ENCODE measurements at places on chromosomes 3 and 15.

DNA sequence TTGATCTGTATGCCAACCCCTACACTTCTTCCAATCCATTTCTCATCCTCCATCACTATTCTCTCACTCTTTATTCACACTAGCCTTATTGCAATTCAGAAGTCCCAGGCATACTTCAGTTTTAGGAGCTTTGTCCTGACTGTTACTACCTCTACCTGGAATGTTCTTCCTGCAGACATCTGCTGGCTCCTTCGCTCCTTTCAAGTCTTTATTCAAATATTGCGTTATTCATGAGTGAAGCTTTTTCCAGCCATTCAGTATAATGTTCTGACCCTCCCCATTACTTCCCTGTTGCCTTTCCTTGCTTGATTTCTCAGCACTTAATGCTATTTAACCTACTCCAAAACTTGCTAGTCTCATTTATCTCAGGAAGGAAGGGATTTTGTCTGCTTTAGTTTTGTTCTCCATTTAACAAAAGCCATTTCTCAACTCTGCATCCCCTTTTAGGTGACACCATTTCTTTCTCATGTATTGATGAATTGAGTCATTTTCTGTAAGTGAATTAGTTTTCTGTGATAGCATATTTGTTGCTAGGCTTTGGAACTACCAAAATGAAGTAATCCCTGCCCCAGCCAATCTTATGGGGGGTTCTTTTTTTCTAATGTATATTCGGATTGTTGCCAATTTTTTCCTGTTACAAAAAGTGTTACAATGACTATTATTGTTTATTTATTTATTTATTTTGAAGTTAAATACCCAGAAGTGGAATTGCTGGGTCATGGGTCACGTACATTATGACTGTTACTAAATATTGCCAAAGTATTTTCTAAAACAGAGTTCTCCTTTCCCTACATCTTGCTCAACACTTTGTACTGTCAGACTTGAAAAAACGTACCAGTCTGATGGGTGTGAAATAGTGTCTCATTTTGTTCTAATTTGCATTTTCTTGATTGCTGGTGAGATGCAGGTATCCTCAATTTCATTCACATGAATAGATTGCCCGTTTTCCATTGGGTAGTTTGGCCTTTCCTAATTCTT lies 9.4 kb downstream of the ATP11B start:
- no peak for DNase-seq

GRCh38 chr3:155611456-155611855 lies 133.4 kb downstream of the PLCH1 start:
- no peak for DNase-seq

GRCh38 chr15:99447497-99448371 lies 118.0 kb upstream of the MEF2A start:
- no peak for DNase-seq

DNA sequence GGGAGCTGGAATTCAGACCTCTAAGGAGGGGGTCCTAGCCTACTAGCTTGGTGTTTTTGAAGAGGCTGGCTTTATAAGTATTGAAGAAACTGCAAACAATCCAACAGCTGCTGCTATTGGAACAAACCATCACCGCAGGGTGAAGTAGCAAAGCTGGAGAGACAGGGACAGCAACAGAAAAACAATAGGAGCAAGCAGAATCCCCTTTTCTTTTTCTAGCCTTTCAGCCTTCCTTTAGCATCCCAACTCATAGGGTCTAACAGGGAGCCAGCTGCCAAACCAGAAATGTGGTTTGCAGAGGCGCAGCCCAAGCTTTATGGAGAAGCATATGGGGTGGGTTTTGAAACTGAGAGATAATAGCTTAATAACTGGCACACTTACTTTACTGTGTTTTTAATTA lies 106.2 kb upstream of the CHMP2B start:
- DNase-seq, result no peak

Measured in activated T-cell treated with anti-CD3 and anti-CD28 coated beads, Interleukin-2, amount 50 U/mL, for 4 hours (primary cell).